ENCODE measurements at places on chromosomes 2 and 18.

GRCh38 chr2:11071211-11071610 is 84.1 kb upstream of the SLC66A3 start:
- no peak for DNase-seq

DNA sequence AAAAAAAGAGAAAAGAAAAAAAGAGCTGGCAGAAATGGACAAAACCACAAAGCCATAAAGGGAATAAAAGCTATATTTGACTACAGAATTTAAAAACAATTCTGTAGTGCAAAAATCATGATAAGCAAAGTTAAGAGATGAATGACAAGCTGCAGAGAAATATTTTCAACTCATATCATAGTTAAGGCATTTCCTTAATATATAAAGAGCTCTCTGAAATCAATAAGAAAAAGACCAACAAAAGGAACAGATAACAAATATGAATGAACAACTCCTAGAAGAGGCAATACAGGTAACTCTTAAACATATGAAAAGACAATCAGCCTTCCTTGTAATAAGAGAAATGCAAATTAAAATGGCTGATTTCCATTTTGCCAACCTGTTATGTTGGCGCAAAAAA is 26.2 kb downstream of the OTOF start:
- no peak for DNase-seq

- no peak for DNase-seq
Measured at GRCh38 chr2:30583204-30583749, 136.2 kb downstream of the LCLAT1 start.

DNA sequence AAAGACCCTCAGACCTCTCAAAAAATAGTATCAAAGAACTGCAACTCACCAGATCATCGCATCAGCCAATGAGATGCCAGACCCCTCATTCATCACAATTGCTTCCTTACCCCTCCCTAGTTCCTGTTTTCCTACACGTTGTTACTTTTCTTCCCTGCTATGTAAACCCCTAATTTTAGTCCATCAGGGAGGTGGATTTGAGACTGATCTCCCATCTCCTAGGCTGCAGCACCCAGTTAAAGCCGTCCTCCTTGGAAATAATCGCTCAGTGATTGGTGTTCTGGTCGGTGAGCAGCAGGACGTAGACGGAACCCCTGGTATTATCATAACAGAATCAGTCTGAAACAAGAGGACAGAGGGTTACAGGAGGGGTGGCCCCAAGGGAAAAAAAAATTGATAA is 44.0 kb upstream of the MAP4K4 start:
- DNase-seq = no peak
